CD4-positive, alpha-beta T cell treated with Interleukin-1 beta for 1 hour (primary cell): ENCODE measurements at places on chromosomes 4 and X.

DNA sequence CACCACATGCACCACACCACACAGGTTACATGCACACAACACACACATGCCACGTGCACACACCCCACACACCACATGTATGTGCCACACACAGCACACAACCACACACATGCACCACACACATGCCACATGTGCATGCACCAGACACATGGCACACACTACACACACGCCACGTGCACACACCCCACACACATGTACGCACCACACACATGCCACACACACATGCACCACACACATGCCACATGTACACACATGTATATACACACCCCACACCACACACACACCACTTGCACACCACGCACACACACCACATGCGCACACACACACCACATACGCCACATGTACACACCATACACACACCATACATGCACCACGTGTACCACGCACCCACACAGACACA lies 19.6 kb upstream of the MSANTD1 start:
- no peak for DNase-seq

DNA sequence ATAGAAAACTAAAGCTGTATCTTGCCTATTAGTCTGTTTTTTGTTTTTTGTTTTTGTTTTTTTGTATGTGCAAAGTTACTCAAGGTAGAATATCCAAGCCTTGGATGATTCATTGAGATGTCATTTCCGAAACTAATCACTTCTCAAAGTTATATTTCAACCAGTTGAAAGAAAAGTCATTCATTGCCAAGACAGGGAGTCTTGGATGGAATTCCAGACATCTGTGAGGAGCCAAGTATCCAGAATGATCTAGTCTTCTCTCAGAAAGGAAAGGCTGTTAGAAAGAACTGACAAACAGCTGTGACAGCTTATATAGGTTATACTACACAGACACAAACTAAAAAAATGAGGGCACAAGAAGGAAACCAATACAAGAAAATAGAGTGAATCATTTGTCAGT lies 141.1 kb upstream of the NDST3 start:
- no peak for DNase-seq

GRCh38 chr4:70099206-70099605 lies 49.0 kb downstream of the HTN1 start:
- DNase-seq: no peak

GRCh38 chr4:121199742-121200561 lies 35.8 kb upstream of the TNIP3 start:
- peak; percentile 40 for DNase-seq

- no peak for DNase-seq
These were observed 60.9 kb upstream of the IL13RA1 start for GRCh38 chrX:118666521-118666920.

- DNase-seq: no peak
These were observed 46.4 kb upstream of the SPRY1 start for GRCh38 chr4:123350191-123350544.

GRCh38 chr4:121253961-121254360 lies 89.8 kb upstream of the TNIP3 start:
- DNase-seq: peak; percentile 65

DNA sequence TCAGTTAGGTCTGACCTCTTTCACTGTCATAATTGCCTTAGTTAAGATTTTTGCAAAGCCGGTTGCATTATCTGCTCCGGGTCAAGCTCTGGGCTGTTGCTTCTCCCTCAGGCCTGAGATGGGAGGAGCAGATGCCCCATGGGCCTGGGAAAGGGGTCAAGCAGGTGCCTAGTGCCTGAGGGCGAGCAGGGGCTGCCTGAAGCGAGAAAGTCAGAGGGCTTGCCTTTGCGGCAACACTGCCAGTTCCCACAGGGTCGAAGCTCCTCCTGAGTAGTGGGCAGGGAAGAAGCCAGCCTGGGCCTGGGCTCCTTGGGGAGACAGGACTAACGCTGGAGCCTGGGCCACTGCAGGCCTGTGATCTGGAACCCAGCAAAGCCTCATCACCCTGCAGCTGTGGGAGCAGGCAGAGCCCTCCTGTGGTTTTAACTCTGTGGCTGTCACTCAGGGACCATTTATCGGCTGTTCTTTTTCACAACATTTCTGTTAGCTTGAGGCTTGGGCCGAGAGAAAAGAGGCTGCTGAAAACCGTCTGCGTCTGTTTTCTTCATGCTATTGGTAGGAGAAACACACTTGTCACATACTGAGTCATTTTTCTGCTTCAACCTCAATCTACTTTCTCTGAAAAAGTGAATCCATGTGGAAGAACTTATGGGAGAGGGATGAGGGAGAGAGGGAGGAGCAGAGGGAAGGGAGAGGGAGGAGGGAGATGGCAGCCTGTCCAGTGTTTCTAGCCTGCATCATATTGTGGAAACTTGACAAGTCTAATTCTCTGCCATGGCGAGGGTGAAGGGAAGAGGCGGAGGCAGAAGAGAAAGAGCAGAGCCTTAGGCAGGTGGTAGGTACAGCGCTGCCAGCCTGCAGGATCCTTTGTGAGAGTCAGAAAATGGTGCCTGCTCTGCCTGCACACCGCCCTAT lies 68.4 kb downstream of the RHOH start:
- DNase-seq: peak; percentile 57

GRCh38 chrX:51975811-51976210 lies 82.4 kb downstream of the MAGED1 start:
- DNase-seq: no peak

- no peak for DNase-seq
These were observed 18.5 kb upstream of the AP1AR start for GRCh38 chr4:112213091-112213490.

GRCh38 chrX:44062840-44063239 lies 89.7 kb upstream of the NDP start:
- DNase-seq: no peak

DNA sequence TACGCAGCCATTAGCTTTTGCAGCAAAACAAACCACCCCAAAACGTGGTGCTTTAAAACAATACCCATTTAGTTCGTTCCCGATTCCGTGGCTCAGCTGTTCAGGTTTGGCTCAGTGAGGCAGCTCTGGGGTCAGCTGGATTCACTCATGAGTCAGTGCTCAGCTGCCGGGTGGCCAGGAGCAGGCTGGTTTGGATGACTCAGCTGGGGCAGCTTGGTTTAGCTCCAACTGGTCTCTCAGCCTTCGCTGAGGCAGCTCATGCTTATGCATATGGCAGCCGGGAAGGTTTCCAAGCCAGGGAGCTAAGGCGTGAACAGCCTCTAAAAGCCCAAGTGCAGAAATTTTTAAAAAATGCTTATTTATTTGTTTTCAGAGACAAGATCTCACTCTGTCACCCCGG lies 13.3 kb upstream of the CD99 start:
- DNase-seq: no peak

DNA sequence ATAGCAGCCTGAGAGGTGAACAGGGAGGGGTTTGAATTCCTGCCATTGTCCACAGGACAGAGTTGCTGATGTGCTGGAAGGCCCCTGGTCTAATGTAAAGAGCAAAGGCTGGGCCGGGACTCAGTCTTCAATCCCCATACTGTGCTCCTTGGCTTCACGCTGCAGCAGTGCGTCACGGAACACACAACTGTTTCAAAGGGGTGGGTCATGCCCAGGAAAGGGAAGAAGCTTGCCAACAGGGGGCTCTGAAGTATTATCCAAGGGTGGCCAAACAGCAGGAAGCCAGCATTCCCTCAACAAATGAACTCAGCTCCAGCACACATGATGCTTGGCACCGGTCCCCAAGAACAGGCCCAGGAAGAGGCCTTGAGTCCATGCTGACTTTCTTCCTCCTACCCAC lies 122.5 kb downstream of the NFKB1 start:
- no peak for DNase-seq

DNA sequence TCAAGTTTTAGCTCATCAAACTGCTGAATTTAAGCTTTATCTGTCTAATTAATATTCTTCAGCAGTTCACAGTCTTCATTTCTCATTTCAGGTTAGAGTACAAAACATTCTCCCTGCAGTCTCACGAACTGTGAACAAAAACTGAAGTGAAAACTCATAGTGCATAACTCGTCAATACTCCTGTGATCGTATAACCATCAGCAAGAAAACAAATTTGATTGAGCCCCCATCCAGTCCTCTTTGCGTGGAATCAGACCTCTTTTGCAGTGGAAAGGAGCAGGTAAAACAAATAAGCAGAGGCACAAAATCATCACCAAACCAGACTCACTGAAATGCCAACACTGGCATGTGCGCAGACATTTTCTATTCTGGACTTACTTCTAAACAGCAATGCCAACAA lies 12.7 kb downstream of the ADAM29 start:
- no peak for DNase-seq

DNA sequence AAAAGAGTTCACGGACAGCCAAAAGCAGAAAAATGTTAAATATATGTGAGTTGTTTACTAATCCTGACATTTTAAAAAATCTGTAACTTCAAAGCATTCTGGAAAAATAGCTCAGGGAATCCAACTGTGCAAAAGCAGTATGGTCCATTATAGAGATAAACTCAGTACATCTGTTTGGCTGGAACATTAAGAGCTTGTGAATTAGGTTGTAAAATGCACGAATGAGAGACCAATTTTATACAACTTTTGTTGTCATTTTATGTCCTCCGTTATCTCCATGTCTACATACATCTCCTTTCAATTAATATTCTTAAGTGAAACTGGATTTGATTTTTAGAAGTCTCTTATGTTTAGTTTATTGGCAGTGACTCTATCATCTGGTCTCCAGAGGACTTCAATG lies 367.0 kb upstream of the ATOH1 start:
- DNase-seq: no peak

DNA sequence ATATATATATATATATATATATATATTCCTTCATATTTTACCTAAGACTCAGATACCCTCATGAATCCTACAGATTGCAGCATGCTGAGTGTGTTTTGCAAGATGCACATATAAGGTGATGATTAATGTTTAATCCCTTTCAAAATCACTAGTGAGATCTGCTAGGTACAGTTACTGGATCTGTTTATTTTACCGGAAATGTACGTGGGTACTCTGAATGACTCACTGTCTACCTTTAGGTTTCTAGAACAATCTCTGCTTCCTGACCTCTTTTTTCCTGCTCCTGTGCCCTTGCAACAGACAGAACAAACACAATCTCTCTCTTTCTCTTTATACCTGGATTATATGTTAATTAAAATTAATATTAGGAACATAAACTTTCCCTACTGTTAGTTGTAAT lies 379.6 kb downstream of the FAM133A start:
- DNase-seq: no peak

DNA sequence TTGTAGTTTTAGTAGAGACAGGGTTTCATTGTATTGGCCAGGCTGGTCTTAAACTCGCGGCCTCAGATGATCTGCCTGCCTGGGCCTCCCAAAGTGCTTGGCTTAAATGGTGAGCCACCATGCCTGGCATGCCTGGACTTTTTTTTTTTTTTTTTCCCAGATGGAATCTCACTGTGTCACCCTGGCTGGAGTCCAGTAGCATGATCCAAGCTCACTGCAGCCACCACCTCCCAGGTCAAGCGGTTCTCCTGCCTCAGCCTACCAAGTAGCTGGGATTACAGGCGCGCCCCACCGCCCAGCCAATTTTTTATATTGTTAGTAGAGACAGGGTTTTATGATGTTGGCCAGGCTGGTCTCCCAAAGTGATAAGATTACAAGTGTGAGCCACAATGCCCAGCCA lies 8.4 kb downstream of the UBE2K start:
- DNase-seq: no peak

DNA sequence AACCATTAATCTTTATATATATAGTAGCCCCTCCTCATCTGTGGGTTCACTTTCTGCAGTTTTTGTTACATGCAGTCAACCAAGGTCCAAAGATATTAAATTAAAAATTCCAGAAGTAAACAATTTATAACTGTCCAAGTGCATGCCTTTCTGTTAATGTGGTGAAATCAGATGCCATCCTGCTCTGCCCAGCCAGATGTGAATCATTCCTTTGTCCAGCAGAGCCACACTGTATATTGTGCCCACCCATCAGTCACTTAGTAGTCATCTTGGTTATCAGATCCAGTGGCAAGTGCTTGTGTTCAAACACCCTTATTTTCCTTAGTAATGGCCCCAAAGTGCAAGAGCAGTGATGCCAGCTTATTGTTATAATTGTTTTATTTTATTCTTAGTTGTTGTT lies 17.2 kb upstream of the PRDM5 start:
- no peak for DNase-seq

- DNase-seq: no peak
These were observed 283.1 kb downstream of the HNRNPD start for GRCh38 chr4:82090717-82091116.

DNA sequence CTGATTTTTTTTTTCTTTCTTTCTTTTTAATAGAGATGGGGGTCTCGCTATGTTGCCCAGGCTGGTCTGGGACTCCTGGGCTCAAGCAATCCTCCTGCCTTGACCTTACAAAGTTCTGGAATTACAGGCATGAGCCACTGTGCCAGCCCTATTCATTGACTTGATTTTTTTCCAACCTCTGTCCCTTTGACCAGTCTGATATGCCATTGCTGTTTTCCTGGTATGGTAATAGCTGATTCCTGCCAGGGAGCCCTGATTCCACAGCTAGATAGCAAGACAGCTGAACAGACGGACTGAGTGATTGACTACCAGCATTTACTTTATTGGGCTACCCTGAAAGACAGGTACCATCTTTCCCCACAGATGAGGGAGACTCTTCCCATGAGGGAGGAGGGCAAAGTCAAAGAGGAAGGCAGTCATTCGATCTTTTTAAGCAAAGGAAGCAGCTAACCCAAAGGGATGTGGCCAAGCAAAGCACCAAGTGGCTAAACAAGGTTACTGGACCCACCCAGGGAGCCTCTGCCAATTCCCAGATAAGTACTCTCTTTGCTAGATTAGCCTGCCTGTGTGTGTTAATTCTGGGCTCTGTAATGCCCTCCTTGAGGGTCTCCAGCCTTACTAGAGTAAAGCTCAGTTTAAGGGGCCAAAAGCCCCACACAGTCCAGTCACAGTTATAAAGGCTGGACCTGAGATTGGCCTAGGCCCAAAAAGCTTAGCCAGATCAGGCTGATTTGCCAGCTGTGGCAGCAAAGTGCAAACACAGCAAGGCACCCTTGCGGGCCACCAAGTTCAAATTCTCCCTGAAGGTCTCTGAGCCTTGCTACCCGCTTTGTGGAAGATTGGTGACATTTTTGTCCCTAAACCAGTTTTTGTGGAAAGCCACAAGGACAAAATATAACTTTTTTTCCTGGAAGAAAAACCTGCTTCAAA lies 192.4 kb upstream of the GPC4 start:
- no peak for DNase-seq

DNA sequence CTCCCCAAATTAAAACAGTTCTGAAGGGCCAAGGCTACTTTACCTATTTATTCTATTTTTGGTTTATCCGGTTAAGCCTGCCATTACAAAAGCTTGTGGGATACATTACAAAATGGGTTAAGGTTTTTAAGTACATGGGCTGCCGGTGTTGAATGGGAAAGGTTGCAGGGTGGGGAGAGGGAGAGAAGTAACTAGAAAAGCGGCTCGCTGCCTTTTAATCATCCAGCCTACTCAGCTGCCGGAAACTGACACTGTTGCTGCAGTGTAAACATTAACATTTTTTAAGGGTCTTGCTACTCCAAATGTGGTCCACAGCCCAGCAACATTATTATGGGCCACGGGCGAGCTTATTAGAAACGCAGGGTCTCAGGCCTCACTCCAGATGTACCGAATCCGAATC lies 1.5 kb upstream of the IL1RAPL1 start:
- DNase-seq: no peak

GRCh38 chrX:65997978-65998717 lies 41.7 kb downstream of the VSIG4 start:
- DNase-seq: peak; percentile 68
